ENCODE measurements at places on chromosomes 3 and 15.

- DNase-seq: no peak
Measured at GRCh38 chr15:81327516-81327915, 3.6 kb upstream of the STARD5 start.

- DNase-seq: no peak
Measured at GRCh38 chr3:137171834-137172603, 214.2 kb downstream of the IL20RB start.

- DNase-seq: no peak
Measured at GRCh38 chr3:24804095-24804494, 309.4 kb upstream of the THRB start.

DNA sequence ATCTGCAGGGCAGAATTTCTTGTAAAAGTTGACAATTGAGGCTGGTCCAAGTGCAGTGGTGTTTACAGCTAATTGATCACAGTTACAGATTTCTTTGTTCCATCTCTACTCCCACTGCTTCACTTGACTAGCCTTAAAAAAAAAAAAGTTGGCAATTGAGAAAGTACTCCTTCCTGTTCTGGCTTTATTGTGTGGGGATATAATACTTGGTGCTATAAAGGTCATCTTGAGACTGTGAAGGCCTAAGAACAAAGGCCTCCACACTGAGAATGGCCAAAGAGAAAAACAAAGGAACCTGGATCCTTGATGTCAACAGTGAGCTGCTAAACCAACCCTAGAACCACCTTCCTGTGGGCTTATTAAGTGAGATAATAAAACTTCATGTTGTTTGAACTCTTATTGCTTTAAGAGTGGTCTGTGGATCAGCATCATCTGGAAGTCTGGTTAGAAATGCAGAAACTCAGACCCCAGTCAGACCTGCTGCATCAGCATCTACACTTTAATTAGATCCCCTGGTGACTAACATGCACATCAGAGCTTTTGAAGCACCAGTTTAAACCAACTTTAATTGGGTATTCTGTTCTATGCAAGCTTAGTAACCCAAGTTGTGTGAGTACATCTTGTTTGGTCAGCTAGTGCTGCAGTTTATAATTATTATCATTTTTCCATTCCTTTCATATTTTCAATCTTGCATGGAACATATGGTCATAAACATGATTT, 55.2 kb downstream of the TMOD3 start:
- DNase-seq: no peak

GRCh38 chr3:13513051-13513912, 33.2 kb downstream of the HDAC11 start:
- no peak for DNase-seq

- DNase-seq: no peak
Measured at GRCh38 chr3:136545664-136546268, 206.4 kb downstream of the STAG1 start.

GRCh38 chr3:113240841-113241240, 29.5 kb downstream of the BOC start:
- no peak for DNase-seq

- no peak for DNase-seq
Measured at GRCh38 chr3:169581633-169582032, 81.9 kb downstream of the MECOM start.

GRCh38 chr15:85443593-85444087, 63.2 kb downstream of the AKAP13 start:
- peak; percentile 46 for DNase-seq

GRCh38 chr3:112097378-112097777, 11.2 kb downstream of the C3orf52 start:
- peak; percentile 59 for DNase-seq

- DNase-seq: no peak
Measured at GRCh38 chr15:46636206-46636605, 1001.4 kb downstream of the SQOR start.

DNA sequence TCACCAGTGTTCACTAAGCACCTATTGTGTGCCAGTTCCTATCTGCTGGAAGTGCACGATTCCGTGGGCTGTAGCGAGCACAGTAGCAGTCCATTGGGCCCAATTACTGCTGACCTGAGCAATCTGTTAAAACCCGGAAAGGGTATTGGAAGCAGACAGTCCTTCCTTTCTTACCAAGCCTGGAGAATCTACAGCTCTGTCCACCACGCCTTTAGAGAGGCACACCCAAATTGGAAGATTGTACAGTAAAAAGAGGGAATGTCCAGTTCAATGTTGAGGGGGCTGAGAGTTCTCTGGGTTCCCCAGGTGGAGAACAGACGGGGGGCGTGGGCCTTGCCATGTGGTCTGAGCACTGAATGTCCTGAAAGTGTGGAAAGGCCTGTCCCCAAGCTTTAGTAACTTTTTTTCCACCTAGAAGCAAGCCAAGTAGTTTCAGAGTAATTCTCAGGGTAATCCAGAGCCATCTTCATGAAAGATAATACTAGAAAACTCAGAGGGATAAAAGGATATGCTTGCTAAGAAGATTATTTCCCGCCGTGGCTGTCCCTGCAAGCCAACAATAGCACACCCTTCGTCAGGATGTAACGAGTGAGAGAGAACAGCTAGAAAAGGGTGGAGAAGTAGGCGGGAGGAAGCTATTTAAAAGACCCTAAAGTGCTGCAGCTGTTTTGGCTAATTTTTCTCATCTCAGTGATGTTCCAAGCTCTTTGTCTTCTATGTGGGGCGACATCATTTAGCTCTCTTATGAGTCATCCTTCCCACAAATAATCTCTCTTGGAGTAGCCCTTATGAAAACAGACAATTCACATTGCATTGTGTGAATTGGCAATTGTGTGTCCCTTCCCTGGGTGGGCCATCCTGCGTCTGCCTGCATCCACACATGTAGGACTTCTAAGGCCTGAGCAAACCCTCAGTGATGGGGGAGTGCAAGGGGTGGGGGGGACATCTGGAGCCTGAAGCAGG, 181.0 kb downstream of the ATG7 start:
- DNase-seq: peak; percentile 25

Data from NCI-H345 (cell line).